ENCODE measurements at places on chromosomes 5 and 9. TPM values are rescaled to one million over a fixed set of nuclear protein-coding genes. Genes with fewer than 3 reads are reported as not detected.

DNA sequence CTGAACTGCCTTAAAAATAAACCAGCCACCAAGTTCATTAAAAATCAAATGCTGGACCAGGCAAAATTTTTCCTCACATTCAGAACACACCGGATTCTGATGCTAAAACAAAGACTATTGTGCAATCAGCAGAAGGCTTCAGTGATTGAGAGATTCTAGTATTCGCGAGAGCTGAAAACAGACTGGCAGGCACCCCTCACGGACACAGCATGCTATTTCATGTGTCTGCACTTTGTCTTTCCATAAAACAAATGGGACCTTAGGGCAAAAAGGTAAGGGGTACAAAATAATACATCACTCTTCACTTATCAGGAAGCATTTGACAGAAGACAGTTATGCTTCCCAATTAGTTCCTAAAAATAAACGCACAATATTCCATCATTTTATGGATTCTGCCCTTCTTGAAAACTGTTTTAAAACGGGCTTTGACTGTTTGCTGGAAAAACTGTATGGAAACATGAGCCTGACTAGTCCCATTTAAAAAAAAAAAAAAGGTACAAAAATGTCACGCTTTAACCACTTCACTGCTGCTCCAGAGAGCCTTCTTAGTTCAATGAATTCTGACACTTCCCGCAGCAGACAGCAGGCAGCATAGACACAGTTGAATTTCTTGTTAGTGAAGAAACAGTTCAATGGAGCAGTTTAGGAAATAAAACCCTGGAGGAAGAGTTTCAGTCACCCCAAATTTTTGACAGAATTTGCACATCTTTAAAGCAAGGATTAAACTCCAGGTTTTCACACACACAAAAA, 99.2 kb downstream of the MED27 start:
- no peak overlapping the region for H3K27ac ChIP-seq
- H3K27me3 ChIP-seq, result no peaks in the 10 kb centered on the region
- H3K36me3 ChIP-seq, result no peaks in the 10 kb centered on the region
- no peak for DNase-seq
- H3K4me1 ChIP-seq, result peaks cover 23% of the 10 kb centered on the region

DNA sequence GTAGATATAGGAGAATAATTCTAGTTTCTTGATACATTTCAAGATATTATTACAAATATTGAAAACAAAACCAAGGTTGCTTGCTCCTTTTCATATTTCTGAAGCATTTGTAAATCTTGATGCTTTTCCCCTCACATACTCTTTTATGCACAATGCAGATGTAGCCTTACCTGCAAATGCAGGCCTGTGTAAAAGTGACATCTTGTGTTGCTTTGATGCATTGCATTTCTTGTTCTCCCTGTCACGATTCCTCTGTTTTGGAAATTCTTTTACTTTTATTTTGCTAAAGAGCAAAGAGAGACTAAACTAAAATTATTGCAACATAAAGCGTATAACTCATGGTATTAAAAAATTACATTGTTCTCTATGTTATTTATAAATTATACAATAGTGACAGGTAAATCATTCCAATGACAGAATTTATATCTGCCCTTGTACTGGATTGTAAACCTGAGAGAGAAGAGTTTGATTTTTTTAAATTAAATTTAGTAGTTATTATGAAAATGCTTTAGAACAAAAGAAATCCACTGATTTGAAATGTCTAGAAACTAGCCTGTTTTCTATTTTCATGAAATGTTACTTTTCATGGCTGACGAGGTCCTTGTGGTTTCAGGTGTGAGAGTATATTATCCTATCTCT, 970.0 kb downstream of the MAT2B start:
- no peak for DNase-seq
- no peak overlapping the region for H3K4me3 ChIP-seq
- no peaks in the 10 kb centered on the region for H3K36me3 ChIP-seq
- no peaks in the 10 kb centered on the region for H3K4me1 ChIP-seq
- peaks cover 5% of the 10 kb centered on the region for H3K27me3 ChIP-seq
- H3K27ac ChIP-seq, result no peak overlapping the region

GRCh38 chr5:133029416-133029815, 3.1 kb upstream of the ZCCHC10 start:
- DNase-seq, result no peak
- H3K27ac ChIP-seq, result no peak overlapping the region
- H3K36me3 ChIP-seq, result no peaks in the 10 kb centered on the region
- no peaks in the 10 kb centered on the region for H3K27me3 ChIP-seq

DNA sequence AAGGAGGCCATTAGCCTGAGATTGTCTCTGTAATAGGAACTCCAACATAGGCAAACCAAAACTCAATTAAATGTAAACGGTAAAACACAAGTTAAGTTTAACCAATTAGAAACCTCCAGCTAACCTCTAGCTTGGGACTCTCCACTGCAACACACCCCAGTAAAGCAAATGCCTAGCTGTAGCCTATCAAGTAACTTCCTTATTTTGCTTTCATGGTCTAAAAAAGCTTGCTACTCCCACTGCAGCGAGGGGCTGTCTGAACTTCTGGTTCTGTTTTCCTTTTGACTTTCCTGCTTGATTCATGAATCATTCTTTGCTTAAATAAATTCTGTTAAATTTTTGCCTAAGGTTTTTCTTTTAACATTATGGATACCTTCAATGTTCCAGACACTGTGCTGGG, 24.4 kb upstream of the C5orf46 start:
- no peak overlapping the region for H3K27ac ChIP-seq
- no peaks in the 10 kb centered on the region for H3K36me3 ChIP-seq
- no peaks in the 10 kb centered on the region for H3K27me3 ChIP-seq
- H3K4me1 ChIP-seq, result no peaks in the 10 kb centered on the region

- H3K27ac ChIP-seq, result peak overlapping the region; percentile 90
- H3K27me3 ChIP-seq, result no peaks in the 10 kb centered on the region
- peaks cover 3% of the 10 kb centered on the region for H3K36me3 ChIP-seq
- no peak overlapping the region for H3K4me3 ChIP-seq
- DNase-seq, result no peak
- peaks cover 5% of the 10 kb centered on the region for H3K4me1 ChIP-seq
These were observed 3.9 kb upstream of the HK3 start for GRCh38 chr5:176902911-176903664.

GRCh38 chr9:126509718-126510117, 104.0 kb upstream of the LMX1B start:
- no peaks in the 10 kb centered on the region for H3K36me3 ChIP-seq
- peaks cover 11% of the 10 kb centered on the region for H3K4me1 ChIP-seq
- H3K27me3 ChIP-seq, result peaks cover 28% of the 10 kb centered on the region
- no peak overlapping the region for H3K27ac ChIP-seq

- peak; percentile 50 for DNase-seq
- no peaks in the 10 kb centered on the region for H3K27me3 ChIP-seq
These were observed 700.2 kb downstream of the IRX1 start for GRCh38 chr5:4295663-4296339.

DNA sequence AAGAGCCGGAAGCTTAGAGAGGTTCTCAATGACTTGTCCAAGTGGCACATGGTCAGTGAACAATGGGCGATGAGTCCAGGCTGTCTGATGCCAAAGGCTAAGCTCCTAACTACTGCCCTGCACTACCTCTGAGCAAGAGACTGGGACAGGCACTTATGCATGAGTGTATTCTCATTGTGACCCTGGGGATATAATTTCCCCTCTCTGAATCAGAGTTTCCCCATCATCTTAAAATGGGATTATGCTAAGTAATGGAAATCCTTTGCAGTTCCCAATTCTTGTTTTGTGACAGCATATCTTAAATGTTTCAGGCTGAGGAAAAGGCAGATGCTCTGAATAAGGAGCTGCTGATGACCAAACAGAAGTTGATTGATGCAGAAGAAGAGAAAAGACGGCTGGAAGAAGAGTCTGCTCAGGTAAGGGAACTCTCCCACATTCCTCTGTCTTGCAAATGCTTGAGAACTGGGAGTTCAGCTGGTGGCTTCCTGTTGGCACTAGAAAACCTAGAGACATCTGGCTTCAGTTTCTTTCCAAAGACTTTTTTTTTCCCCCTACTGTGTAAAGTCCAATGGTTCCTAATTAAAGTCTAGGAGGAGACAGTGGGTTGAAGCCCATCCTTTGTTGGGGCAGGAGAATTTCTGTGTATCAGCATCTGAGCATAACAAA, 64.1 kb downstream of the GPR21 start:
- no peak overlapping the region for H3K4me3 ChIP-seq
- no peak overlapping the region for H3K27ac ChIP-seq
- H3K36me3 ChIP-seq, result no peaks in the 10 kb centered on the region
- H3K27me3 ChIP-seq, result no peaks in the 10 kb centered on the region
- no peak for DNase-seq
- H3K4me1 ChIP-seq, result no peaks in the 10 kb centered on the region

GRCh38 chr5:51159164-51159563, 224.1 kb upstream of the ISL1 start:
- H3K27ac ChIP-seq, result no peak overlapping the region
- no peak overlapping the region for H3K4me3 ChIP-seq
- DNase-seq, result no peak
- no peaks in the 10 kb centered on the region for H3K36me3 ChIP-seq
- no peaks in the 10 kb centered on the region for H3K27me3 ChIP-seq

DNA sequence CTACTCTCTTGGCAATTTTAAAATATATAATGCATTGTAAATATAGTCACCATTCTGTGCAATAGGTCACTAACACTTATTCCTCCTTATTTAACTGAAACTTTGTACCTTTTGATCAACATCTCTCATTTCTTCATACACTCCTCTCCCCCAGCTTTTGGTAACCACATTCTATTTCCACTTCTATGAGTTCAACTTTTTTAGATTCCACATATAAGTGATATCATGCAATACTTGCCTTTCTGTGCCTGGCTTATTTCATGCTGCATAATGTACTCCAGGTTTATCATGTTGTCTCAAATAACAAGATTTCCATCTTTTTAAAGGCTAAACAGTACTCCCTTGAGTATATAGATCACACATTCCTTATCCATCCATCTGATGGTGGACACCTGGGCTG, 188.8 kb downstream of the NXNL2 start:
- DNase-seq, result no peak
- H3K4me1 ChIP-seq, result no peaks in the 10 kb centered on the region
- H3K4me3 ChIP-seq, result no peak overlapping the region
- H3K27me3 ChIP-seq, result no peaks in the 10 kb centered on the region

DNA sequence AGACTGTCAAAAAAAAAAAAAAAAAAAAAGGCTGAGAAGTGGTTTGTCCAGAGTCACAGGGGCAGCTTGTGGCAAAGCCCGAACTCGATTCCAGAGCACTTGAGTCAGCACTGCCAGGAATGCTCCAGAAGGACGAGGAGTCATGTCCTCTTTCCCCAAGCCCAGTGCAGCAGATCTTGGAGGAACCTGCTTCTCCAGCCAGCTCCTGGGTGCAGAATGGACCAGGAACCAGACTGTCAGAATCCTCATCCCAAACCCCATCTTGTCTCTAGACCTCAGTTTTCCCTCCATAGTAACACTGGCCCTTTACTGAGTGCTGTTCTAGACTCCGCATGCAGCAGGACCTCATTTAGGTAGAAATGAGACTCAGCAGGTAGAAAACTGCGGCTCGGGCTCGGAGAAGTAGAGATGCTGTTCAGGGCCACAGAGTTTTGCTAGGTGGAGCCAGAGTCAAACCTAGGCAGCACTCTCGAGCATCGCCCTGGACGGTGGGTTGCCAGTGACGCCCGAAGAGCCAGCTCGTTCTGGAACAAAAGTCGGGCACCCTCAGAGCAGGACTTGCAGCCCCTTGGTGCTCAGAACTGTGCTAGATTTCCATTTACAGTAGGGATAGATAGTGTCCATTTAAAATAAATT, 15.4 kb downstream of the CD74 start:
- no peaks in the 10 kb centered on the region for H3K36me3 ChIP-seq
- H3K4me1 ChIP-seq, result no peaks in the 10 kb centered on the region
- no peak for DNase-seq
- H3K4me3 ChIP-seq, result no peak overlapping the region
- H3K27ac ChIP-seq, result no peak overlapping the region

GRCh38 chr5:80736730-80737129, 81.9 kb upstream of the DHFR start:
- no peaks in the 10 kb centered on the region for H3K36me3 ChIP-seq
- H3K27me3 ChIP-seq, result no peaks in the 10 kb centered on the region
- H3K27ac ChIP-seq, result no peak overlapping the region

- H3K4me3 ChIP-seq, result no peak overlapping the region
- H3K27ac ChIP-seq, result peak overlapping the region; percentile 67
- DNase-seq, result no peak
- H3K4me1 ChIP-seq, result peaks cover 41% of the 10 kb centered on the region
- H3K27me3 ChIP-seq, result no peaks in the 10 kb centered on the region
- H3K36me3 ChIP-seq, result no peaks in the 10 kb centered on the region
These were observed 56.5 kb downstream of the SIL1 start for GRCh38 chr5:139141446-139142204.

DNA sequence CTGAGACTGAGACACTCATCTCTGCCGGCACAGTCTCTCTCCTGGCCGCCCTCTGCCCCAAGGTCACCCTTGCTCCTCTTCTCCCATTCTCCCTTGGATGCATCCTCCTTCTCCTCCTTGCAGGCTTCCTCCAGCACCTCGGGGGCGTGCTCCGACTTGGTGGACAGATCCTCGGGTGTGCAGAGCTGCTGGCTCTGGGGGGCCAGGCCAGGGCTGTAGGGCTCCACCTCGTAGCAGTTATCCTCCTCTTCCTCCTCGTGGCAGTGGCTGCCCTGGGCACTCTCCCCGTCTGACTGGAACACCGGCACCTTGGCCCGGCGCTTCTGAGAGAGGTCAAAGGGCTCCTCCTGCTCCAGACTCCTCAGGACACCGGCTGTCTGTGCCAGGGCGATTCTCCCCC, 63.3 kb downstream of the ZNF366 start:
- no peaks in the 10 kb centered on the region for H3K27me3 ChIP-seq
- H3K4me1 ChIP-seq, result peaks cover 3% of the 10 kb centered on the region
- peak; percentile 71 for DNase-seq
- no peak overlapping the region for H3K27ac ChIP-seq

DNA sequence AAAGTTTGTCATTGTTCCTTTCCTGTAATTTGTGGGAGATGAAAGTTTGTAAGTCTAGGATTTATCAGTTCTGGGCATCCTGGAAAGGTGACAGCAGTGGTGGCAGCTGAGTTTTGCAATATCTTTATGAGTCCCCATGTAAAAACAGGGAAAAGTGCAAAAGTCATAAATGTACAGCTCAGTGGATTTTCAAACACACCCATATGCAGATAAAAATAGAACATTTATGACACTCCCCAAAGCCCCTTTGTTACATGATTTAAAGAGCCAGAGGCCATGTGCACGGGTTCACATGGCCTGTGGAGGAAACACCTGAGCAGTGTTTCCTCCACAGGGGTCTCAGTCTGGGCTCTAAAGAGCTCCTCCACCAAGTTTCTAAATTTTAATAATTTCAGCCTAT, 6.3 kb downstream of the TMEM38B start:
- H3K4me3 ChIP-seq, result no peak overlapping the region
- no peak for DNase-seq
- no peaks in the 10 kb centered on the region for H3K4me1 ChIP-seq
- no peaks in the 10 kb centered on the region for H3K36me3 ChIP-seq
- H3K27me3 ChIP-seq, result no peaks in the 10 kb centered on the region

- no peak overlapping the region for H3K4me3 ChIP-seq
- H3K27me3 ChIP-seq, result peaks cover 89% of the 10 kb centered on the region
- H3K4me1 ChIP-seq, result peaks cover 2% of the 10 kb centered on the region
- DNase-seq, result no peak
- no peak overlapping the region for H3K27ac ChIP-seq
- H3K36me3 ChIP-seq, result no peaks in the 10 kb centered on the region
These were observed 95.1 kb downstream of the ANXA2R start for GRCh38 chr5:42944989-42945388.

- DNase-seq, result no peak
- H3K4me1 ChIP-seq, result no peaks in the 10 kb centered on the region
- no peak overlapping the region for H3K4me3 ChIP-seq
- no peaks in the 10 kb centered on the region for H3K36me3 ChIP-seq
- no peaks in the 10 kb centered on the region for H3K27me3 ChIP-seq
These were observed 147.3 kb downstream of the YTHDC2 start for GRCh38 chr5:113660706-113661250.

PCDHB6 gene
- polyA plus RNA-seq, result 2.8 TPM

RORB gene
- polyA plus RNA-seq, result 0.33 TPM

LHX3 gene
- polyA plus RNA-seq, result not detected

RASEF gene
- polyA plus RNA-seq, result 9.4 TPM

SPATA9 gene
- 1.2 TPM for polyA plus RNA-seq

ADAMTS6 gene
- 18.4 TPM for polyA plus RNA-seq

NIPAL4 gene
- 0.11 TPM for polyA plus RNA-seq
